Vein endothelial cell (primary cell): ENCODE measurements at places on chromosomes 2 and 18. TPM values are rescaled to one million over a fixed set of nuclear protein-coding genes. Genes with fewer than 3 reads are reported as not detected.

MC5R gene
- total RNA-seq = not detected in 2 replicates

GNAL gene
- total RNA-seq = under 0.01 and 1.1 TPM in 2 replicates

BUB1 gene
- total RNA-seq = 39.0 and 45.4 TPM in 2 replicates

DOK1 gene
- 11.5 and 14.7 TPM in 2 replicates for total RNA-seq

CABLES1 gene
- total RNA-seq = 55.9 and 103 TPM in 2 replicates

CRYBA2 gene
- not detected in 2 replicates for total RNA-seq

COL4A4 gene
- under 0.01 TPM in 1 of 2 replicates, not detected in the other for total RNA-seq

C2orf78 gene
- not detected in 2 replicates for total RNA-seq

PGAP1 gene
- total RNA-seq = 14.7 and 15.4 TPM in 2 replicates

TGFA gene
- 4.2 and 5.3 TPM in 2 replicates for total RNA-seq

KCNS3 gene
- total RNA-seq = 0.29 and 0.65 TPM in 2 replicates

CTAGE1 gene
- total RNA-seq = under 0.01 TPM in 1 of 2 replicates, not detected in the other

ABCG8 gene
- not detected in 2 replicates for total RNA-seq

PRSS56 gene
- not detected in 2 replicates for total RNA-seq

NABP1 gene
- total RNA-seq = 29.7 and 55.4 TPM in 2 replicates

TMEM131 gene
- total RNA-seq = 25.2 and 27.9 TPM in 2 replicates

ANO7 gene
- 1.6 and 1.9 TPM in 2 replicates for total RNA-seq

MYO5B gene
- total RNA-seq = 0.65 and 0.96 TPM in 2 replicates

FEV gene
- total RNA-seq = not detected in 2 replicates

CNDP1 gene
- not detected in 2 replicates for total RNA-seq
